ENCODE measurements at places on chromosomes 6 and 20. TPM values are rescaled to one million over a fixed set of nuclear protein-coding genes. Genes with fewer than 3 reads are reported as not detected.

MICAL1 gene
- 11.1 TPM for total RNA-seq

TFAP2B gene
- not detected for total RNA-seq

PLCB4 gene
- 3.0 TPM for total RNA-seq

KHDRBS2 gene
- total RNA-seq = 0.42 TPM

GRCh38 chr6:45714741-45715507 is 300.7 kb downstream of the CLIC5 start:
- no peak overlapping the region for H3K4me3 ChIP-seq
- H3K27me3 ChIP-seq = no peaks in the 10 kb centered on the region
- H3K4me1 ChIP-seq = no peaks in the 10 kb centered on the region
- peak; percentile 66 for DNase-seq
- H3K36me3 ChIP-seq = no peaks in the 10 kb centered on the region

FHL5 gene
- 32.6 TPM for total RNA-seq

DNA sequence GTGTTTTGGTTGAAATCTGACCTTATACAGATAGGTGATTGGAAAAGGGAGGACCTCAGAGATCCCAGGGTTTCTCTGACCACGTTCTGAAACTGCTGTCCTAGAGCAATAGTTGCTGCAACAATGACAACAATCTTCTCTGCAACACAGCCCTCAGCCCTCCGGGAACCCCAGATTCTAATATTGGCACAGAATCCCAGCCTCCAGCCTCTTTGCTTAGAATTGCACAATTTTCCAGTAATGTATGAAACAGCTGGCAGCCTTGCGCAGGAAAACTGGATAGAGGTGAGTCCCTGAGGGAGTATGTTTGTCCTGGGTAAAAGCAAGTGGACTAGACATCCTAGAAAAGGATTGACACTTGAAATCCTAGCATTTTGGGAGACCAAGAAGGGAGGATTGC is 30.4 kb upstream of the PNRC1 start:
- DNase-seq = peak; percentile 63
- H3K4me1 ChIP-seq = peaks cover 16% of the 10 kb centered on the region
- H3K36me3 ChIP-seq = no peaks in the 10 kb centered on the region
- no peak overlapping the region for H3K4me3 ChIP-seq
- H3K27me3 ChIP-seq = no peaks in the 10 kb centered on the region

HDGFL1 gene
- not detected for total RNA-seq

LPA gene
- total RNA-seq = not detected

- no peak for DNase-seq
- H3K4me3 ChIP-seq = no peak overlapping the region
- H3K27ac ChIP-seq = no peak overlapping the region
- H3K27me3 ChIP-seq = no peaks in the 10 kb centered on the region
- no peaks in the 10 kb centered on the region for H3K36me3 ChIP-seq
- no peaks in the 10 kb centered on the region for H3K4me1 ChIP-seq
These were observed 149.4 kb upstream of the SNX9 start for GRCh38 chr6:157673596-157673995.
